ENCODE measurements at places on chromosomes 5 and 9.

- DNase-seq, result no peak
Observed at GRCh38 chr9:134978272-134978671, 60.6 kb upstream of the FCN1 start.

GRCh38 chr9:113187929-113188595 is 33.0 kb downstream of the FKBP15 start:
- no peak for DNase-seq

DNA sequence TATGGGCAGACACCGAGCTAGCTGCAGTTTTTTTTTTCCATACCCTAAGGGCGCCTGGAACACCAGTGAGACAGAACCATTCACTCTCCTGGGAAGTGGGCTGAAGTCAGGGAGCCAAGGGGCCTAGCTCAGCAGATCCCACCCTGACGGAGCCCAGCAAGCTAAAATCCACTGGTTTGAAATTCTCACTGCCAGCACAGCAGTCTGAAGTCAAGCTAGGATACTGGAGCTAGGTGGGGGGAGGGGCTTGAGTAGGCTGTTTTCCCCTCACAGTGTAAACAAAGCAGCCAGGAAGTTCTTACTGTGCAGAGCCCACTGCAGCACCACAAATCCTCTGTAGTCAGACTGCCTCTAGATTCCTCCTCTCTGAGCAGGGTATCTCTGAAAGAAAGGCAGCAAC is 151.7 kb upstream of the HCN1 start:
- DNase-seq, result no peak

DNA sequence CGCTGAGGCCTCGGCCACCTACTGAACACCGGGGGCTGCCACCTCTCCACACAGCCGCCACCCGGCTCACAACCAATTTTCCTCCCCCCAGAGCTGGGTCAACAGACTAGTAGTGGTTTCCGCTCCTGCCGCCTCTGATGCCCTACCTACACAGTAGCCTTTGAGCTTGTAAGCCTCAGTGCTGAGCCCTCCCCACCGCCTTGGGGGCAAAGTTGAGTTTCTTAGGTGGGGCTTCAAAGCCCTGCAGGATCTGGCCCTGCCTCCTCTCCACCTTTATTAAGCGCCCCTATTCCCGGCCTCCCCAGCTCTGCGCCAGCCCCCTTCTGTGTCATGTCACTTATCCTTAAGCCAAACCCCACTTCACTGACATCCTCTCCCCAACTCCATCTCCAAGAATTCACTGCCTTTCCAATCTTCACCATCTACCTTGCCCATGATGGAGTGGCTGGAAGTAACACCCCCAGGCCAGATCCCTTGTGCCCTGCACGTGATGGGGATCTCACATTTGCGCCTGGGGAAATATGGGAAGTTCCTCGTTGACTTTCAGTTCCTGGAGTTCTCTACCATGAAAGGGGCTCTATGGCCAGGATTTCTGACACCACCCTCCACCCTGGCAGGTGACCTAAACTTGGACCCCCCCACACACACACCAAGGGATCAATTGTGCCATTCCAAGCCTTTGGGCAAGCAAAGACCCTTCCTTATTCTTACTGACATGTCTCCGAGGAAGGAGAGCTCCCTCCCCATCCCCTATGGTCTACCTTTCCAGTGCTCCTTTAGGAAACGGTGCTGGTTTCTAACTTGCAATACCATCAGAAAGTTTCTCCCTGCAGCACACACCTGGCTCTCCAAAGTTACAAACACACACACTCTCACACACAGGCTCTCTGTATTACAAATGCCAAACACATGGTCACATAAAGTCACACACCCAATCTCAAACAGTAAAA is 2.7 kb upstream of the CNTFR start:
- no peak for DNase-seq

- no peak for DNase-seq
Observed at GRCh38 chr5:75521195-75521594, 9.5 kb downstream of the POLK start.

GRCh38 chr5:133364936-133365707 is 247.2 kb downstream of the FSTL4 start:
- DNase-seq, result no peak

DNA sequence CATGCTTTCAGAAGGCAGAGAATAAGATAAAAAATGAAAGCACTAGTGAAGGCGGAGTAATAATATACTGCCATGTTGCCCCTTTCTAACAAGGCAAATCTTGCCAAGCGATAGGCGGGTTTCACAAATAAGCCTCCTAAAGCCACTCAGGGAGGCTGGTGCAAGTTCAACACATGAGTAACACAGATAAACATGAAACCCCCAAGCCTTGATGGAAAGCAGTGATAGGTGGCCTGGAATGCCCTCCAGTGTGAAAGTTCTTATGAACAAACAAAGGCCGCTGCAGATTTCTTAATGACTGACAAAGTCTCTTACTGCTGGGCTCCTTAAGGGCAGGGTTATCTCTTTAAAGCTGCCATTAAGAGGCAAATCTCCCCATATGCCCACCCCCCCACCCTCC is 154.7 kb downstream of the ZDHHC21 start:
- no peak for DNase-seq

GRCh38 chr5:44365345-44365744 is 23.9 kb downstream of the FGF10 start:
- no peak for DNase-seq

DNA sequence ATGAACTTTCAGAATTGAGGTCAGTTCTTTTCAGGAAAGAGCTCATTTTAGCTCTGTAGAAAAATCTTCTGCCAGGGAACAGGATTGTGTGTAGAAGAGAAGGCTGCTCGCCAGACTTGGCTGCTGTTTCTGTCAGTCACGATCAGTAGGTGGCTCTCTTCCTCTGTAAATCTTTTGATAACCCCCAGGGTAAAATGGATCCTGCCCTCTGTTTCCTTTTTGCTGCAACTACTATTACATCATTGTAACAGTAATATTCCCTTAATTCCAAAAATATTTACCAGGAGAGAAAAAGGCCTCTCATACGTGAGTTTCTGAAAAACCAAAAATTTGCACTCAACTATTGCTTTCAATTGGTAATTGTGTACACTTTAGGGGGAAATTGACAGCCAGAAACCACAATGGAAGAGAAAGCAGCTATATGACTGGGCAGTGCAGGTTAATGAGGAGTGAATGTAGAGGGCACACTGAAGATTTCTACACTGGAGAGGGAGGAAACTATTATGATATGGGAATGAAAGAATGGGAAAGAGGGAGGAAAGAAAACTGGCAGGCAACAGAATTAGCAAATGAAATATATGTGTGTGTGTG is 12.3 kb downstream of the IFNA21 start:
- no peak for DNase-seq

- no peak for DNase-seq
Observed at GRCh38 chr9:85716031-85716877, 25.5 kb downstream of the AGTPBP1 start.

DNA sequence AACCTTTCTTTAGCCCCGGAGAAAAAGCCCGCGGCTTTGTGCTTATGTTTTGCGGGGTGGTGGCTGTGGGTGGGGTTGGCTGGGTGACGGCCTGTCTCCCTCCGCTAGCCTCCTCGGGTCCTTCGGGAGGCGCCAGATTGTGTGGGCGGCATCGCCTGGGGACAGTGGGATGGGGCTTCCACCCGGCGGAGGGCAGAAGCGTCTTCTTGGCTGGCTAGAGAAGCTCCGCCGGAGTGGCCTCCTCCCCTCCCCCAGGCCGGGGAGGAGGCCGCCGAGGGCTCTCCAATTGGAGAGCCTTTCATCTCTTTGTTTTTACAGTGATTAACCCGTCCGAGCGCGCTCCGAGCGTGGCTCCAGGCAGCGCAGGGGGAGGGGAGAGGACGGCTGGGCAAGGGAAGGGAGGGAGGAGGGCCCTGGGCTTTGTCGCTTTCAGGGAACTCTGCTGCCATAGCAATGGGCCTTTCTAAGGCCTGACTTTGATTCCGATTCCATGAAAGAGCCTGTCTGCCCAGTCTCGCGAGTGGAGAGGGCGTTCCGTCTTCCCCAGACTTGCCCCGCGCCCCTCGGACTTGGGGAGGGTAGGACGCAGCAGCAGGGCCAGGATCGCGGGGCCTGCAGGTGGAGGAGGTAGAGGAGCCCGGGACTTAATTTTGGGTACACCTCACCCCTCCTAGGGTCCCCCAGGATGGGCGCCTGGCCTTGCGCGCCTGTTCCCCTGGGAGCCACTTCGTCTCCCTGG is 36.7 kb upstream of the TIFAB start:
- DNase-seq, result no peak

- DNase-seq, result no peak
Observed at GRCh38 chr9:114484215-114484853, 20.9 kb downstream of the WHRN start.

- DNase-seq, result no peak
Observed at GRCh38 chr9:91741522-91741921, 208.5 kb downstream of the ROR2 start.

DNA sequence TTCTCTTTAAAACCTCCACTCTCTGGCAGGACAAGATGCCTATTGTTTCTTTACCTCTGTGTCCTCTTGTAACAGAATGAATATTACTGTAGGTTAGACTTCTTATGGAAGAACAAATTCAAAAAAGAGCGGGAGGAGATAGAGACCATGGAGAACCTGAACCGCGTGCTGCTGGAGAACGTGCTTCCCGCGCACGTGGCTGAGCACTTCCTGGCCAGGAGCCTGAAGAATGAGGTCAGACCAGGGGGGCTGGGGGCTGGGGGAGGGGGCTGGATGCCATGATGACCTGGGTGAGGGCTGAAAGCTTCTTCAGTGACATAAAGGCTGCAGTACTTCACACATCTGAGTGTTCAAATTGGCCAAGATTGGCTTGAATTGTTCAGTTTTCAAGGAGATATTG is 61.4 kb downstream of the CFAP90 start:
- DNase-seq, result no peak

DNA sequence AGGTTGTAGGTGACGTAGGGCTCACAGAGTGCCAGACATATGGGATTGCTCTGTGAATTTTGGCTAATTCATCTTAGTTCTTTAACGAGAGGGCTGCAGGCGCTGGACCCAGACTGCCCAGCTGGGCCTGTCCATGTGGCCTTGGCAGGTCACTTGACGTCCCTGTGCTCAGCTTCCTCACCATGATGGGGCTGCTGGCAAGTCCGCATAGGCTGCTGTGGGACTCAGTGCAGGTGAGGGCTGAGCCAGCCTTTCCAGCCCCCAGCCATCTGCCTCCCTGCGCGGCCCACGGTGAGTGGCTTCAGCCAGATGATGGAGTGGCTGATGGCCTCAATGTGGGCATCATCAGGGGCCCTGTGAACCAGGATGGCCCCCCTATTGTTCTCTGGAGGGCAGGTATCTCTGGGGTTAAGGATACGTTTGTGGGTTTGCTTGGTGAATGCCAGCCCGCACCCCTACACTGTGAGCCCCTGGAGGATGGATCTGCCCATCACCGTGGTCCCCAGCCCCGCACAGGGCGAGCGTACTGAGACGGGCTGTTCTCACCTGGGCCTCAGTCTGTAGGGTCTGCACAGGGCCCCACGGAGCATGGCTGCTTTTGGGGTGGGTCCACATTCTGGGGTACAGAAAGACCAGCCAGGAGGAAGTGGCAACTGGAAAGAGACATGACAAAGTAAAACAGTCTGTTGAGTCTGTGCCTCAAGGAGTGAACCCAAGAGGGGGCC is 3.7 kb downstream of the CARD19 start:
- DNase-seq, result no peak

- DNase-seq, result no peak
Observed at GRCh38 chr5:42216904-42217303, 206.3 kb upstream of the GHR start.

DNA sequence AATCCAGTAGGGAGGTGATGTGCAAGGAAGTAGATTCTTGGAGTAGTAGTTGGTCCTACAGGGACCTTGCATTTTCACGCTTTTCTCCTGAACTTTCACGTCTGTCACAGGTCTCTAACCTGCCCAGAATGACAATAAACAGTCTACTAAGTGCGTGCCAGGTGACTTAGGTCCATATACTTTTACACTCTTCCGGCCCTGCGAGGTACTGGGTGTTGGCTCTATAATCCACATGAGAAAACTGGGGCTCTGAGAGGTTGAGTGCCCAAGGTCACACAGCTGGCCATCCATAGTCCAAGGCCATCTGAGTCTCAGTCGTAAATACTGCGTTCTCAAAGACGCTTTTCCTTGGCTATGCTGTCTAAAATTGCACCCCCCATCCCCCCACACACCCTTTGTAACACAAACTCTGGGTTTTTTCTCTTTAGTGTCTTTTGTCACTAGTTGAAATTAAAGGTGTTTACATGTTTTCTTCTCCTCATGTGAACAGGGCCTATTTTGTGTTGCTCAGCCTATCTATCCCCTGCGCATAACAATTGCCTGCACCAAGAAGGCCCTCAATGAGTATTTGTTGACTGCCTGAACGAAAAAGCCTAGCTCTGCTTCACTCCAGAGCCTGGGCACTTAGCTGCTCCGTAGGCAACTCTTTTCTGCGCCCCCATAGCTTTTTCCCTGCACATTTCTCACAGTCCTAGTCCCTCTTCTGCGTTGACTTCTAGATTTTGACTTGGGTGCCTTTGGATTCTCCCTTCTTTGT is 943 bp downstream of the SFXN1 start:
- no peak for DNase-seq

DNA sequence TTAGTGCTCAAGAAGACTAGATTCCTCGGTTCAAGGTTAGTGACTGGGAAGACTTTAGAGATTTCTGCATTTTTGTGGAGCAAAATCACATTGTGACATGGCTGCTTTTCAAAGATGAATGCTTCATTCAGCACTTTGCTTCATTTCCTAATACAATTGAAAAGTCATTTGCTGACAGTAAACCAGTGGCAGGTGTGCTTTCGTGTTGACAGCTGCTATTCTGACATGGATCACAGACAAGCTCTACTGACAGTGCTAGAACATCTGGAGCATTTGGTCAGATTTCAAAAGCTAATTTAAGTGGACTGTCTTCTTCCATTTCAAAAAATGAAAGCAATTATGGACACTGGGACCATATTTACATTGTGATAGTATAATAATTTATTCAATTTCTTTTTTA is 1060.1 kb downstream of the PTPRD start:
- no peak for DNase-seq

- DNase-seq, result no peak
Observed at GRCh38 chr5:179233909-179234562, 111.2 kb downstream of the ADAMTS2 start.

DNA sequence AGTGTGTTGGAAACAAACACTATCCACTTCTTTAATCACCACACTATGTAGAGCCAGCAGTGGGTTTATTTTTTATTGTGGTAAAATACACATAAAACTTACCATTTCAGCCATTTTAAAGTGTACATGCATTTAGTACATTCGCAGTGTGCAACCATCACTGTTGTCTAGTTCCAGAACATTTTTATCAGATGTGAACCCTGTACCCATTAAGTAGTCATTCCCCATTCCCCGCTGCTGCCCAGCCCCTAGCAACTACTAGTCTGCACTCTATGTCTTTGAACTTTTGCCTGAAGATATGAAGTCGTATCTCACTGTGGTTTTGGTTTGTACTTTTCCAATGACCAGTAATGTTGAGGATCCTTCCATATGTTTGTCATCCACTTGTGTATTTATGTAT is 30.2 kb upstream of the F2R start:
- DNase-seq, result no peak
